ENCODE measurements at places on chromosomes 12 and 14.

DNA sequence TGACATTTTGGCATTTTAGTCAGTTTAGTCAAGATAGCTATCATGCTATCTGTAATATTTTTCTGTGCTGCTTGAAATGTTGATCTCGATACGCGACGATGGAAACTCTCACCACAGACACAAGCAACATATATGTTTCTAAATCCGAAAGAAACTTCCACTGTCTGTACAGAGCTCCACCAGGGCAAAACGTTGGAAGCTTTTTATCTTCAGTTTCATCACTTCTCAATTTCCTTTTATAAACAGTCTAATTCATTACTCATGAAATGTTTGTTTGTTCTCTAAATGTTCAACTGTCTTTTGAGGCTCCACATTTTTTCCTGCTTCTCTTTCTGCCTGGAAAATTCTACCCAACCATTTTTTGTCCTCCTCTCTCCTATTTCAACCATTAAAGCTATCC, 737.6 kb downstream of the SLC16A7 start:
- no peak for DNase-seq

DNA sequence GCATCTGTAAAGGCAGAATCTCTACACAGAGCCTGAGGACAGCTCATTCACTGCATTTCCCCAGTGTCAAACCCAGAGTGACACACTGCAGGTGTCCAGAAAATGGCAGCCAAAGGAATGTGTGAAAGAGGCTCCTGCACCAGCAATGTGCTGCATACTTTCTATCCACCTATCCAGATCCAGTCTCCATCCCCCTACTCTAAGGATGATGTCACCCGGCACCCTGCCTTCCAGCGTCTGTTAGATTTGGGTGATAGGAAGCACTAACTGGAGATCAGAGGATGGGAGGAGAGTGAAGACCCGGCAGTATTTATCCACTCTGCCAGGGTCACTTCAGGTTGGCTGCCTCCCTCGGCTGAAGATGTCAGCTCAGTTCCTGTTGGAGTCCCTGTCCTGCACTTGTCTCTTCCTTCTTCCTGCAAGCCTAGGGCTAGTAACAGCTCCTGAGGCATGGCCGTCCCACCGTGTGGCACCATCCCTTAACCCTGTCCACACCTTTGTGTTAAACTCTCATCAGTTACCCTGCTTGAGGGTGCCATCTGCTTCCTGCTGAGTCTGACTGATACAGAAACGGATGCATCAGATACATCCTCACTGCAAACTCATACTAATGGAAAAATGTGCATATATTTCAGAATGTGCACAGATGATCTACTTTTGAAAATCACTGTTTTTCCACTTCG, 13.0 kb upstream of the GPR68 start:
- DNase-seq, result no peak

DNA sequence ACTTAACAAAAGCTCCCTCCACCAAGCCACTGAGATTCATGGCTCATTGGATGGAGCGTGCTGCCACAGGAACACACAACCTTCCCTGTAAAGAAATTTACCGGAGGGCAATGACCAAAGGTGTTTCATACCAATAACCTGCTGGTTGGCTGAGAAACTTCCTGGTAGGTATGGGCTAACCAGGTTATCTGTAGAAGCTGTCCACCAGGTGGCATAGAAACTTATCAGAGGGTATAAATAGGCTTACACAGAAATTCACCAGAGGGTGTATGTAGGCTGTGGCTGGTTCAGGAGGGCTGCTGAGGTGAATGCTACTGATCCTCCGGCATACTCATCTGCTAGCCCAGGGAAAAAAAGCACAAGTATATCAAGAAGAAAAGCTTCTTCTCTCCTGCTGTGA, 27.1 kb upstream of the MTERF2 start:
- no peak for DNase-seq

GRCh38 chr12:16384732-16385131, 37.3 kb downstream of the MGST1 start:
- DNase-seq, result no peak

- DNase-seq, result no peak
These were observed 173.5 kb downstream of the PAX9 start for GRCh38 chr14:36835128-36835527.

DNA sequence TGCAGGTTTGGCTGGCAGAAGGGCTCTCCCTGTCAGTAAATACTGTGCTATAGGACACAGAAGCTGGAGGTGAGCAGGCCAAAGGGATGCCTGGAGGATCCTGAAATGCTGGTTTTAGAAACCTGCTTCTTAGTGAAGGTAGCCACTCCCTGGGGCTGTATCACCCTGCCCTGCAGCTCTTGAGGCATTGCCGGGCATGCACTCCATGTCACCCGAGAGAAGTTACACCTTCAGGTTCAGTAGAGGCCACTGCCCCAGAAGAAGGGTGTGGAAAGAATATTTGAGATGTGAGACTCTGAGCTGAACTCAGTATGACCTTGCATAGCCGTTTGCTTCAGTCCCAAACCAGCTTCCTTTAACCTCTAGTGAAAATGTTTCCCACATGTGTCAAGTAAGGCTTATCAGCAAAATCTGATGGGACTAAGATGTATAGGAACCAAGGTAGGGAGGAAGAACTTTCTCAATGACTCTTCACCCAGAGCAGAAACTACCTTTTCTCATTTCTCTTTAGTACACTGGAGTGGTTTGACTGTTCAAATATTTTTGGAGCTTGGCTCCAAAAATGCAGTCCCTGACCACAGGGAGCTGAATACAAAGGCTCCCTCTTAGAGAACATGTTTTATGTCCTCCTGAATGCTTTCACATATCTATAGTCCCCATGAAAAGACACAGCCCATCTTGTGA, 164.5 kb upstream of the DYRK2 start:
- DNase-seq, result no peak

- DNase-seq, result no peak
These were observed 217.4 kb upstream of the PDE3A start for GRCh38 chr12:20150835-20151422.

GRCh38 chr12:131028587-131029338, 75.1 kb downstream of the ADGRD1 start:
- no peak for DNase-seq

DNA sequence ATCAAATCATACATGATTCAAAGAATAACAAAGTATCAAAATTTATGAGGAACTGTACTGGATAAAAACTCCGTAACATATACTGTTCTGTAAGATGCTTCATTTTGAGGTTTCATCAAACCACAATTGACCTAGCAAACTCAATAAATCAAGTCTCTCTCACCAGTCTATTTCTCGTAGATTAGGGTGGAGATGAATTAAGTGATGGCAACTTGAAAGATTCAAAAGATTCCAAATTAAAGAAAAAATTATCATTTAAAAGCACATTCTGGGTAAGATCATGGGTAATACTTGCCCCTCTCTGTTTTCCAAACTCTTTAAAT, 74.4 kb downstream of the PAPLN start:
- DNase-seq, result no peak

DNA sequence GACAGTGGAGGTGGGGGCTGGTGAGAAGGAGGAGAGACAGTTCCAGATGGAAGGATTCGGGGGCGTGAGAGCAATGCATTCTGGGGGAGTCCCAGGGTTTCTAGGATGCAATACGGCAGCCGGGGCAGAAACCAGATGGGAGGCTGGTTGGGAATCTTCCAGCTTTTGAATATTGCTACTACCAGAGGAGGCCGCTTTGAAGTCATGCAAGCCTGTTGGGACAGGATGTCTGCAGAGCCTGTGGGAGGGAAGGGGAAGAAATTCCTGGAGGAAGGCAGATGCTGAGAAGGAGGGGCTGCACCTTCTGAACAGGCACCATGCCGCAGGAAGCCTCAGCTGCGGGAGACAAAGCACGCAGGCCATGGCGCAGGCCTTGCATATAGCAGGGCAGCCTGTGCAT, 105.4 kb downstream of the APAF1 start:
- DNase-seq, result no peak

DNA sequence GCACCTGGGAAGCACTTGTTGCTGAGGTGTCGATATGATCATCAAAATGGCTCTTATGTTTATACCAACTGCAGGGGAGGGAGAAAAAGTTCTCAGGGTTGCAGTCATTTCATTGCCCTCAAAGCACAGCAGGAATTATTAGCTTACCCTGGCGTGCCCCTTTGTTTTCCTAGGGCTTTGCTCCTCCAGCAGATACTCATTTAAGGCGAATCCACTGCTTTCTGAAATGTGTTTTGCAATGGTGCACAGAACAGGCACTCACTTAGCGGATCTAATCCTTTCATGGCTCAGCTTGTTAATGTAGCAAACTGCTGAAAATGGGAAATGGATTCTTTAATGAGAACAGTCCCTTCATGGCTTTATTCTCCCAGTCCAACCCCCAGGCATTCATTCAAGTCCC, 76.7 kb downstream of the NKX2-1 start:
- DNase-seq, result no peak

DNA sequence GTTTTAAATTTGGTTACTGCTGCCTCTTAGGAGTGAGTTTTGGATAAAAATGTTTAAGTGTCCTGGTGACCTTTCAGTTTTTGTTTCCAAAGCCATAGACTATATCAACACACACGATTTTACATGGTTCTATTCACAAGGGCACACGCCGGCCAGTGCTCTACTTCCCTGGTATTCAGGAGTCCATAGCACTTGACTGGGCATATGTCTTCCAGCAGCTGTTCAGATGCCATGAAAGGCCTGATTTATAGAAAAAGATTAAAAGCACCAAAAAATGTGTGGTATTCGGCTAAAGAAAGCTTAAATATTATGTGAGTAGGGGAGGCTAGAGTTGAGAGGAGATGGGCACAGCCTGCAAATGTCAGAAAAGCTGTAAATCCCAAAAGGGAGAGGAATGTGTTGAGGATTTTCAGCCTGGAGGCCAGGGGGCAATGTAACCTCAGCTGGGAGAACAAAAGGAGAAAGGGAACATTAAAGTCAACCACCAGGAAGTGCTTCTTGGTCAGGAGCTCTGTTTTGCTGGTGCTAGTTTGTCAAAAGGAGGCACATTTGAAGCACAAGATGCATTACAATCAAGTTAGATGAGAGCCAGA, 478.4 kb downstream of the RAD51B start:
- no peak for DNase-seq

- no peak for DNase-seq
These were observed 4.6 kb downstream of the HOXC4 start for GRCh38 chr12:54058128-54058768.

DNA sequence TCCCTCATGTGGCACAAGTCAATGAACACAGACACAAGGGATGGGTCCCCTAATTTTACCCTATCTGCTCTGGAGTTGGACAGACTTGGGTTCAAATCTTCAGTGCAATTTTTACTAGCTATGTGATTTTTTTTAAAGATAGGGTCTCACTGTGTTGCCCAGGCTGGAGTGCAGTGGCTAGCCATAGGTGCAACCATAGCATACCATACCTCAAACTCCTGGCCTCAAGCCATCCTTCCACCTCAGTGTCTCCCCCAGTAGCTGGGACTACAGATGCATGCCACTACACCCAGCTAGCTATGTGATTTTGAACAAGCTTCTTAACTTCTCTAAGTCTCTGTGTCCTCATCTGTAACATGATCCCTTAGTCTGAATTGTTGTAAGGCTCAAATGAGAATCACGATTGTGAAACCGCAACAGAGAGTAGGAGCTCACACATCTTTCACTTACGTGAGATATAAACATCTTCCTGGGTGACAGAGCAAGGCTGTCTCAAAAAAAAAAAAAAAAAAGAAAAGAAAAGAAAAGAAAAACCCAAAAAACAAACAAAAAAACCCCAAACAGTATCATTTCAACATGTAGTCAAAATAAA, 4.7 kb downstream of the CALCOCO1 start:
- DNase-seq, result no peak

GRCh38 chr12:130948751-130949150, 5.0 kb upstream of the ADGRD1 start:
- DNase-seq, result no peak

DNA sequence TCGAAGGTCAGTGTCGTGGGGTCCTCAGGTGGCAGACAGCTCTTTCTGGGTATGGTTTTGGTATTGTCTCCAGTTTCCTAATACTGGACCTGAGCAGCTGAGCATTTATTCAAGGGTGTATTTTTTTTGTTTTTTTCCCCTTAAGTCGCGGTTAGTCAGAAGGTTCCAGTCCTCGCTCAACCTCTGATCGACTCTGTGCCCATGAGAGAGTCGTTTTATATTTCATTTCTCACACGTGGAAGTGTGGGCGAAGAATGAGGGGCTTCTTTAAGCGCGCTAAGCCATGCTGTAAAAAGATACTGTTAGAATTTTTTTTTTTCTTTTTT, 499 bp downstream of the MIPOL1 start:
- DNase-seq, result no peak

DNA sequence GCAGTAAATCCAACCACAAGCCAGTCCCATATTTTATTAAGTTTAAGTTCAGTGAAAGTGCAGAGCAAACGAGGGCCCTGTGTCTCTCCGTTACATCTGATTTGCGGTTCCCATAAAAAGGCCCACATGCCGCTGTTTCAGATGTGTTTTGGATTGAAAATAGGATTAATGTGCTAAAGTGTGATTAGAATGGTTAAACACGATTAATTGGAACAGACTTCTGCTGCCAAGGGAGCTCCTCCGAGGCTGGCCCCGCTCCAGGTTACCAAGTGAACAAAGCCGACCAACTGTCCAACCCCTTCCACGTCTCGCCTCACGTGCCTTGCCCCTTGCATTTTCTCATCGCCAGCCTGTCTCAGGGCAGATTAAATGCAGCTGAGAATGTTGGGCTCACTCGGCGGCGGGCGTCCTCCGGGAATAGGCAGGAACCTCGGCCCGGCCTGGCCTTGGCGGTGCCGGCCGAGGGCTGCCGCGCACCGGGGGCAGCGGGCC, 166.5 kb upstream of the GSC start:
- DNase-seq, result peak; percentile 76

- no peak for DNase-seq
These were observed 81.6 kb downstream of the MYRFL start for GRCh38 chr12:69906411-69907216.

- no peak for DNase-seq
These were observed 146.8 kb upstream of the SLC38A2 start for GRCh38 chr12:46519407-46519806.

DNA sequence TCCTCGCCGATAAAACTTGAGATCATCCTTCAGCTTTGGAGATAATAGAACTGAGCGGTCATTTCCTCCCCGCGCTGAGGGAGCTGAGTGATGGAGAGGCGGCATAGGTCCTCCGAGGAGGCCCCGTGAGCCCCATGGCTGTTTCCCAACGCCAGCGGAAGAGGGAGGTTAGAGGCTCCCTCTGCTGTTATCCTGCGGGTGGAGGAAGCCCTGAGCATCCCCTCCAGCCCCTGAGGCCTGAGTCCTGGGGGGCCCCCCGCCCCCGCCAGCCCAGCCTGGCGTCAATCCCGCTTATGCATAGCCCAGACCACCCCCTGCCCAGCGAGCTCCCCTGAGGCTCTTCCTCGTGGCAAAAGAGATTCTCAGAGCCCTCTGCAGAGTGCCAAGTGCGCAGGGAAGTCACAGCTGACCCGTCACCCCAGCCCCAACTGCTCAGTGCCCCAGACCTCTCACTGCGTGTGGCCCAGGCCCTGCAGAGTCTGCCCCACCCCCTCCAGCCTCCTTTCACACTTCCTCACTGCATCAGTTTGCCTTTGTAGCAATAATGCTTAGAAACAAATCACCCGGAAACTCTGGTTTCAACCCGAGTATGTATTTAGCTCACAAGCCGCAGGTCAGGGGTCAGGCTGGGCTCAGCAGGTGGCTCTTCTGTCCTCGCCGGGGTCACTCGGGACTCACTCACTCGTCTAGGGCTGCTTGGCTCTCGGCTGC, 44.7 kb upstream of the GALNT9 start:
- no peak for DNase-seq
